Osteocyte (in vitro differentiated cells): ENCODE measurements at places on chromosomes 2 and 18.

DNA sequence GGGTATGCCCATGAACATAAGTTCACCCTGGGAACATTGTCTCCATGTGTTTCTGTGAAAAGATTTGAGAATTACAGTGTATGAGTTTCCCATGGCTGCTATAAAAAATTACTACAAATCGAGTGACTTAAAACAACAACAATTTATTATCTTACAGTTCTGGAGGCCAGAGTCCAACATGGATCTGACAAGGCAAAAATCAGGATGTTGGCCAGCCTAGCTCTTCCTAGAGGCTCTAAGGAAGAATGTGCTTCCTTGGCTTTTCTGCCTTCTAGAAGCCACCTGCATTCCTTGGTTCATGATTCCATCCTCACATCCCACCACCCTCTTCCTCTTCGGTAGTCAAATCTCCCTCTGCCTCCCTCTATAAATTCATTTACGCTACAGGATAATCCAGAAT lies 38.6 kb downstream of the FAM124B start:
- DNase-seq = no peak

- DNase-seq = no peak
These were observed 1.8 kb downstream of the RNPEPL1 start for GRCh38 chr2:240569998-240570530.

GRCh38 chr2:143807671-143808070 lies 678.5 kb downstream of the ARHGAP15 start:
- no peak for DNase-seq

DNA sequence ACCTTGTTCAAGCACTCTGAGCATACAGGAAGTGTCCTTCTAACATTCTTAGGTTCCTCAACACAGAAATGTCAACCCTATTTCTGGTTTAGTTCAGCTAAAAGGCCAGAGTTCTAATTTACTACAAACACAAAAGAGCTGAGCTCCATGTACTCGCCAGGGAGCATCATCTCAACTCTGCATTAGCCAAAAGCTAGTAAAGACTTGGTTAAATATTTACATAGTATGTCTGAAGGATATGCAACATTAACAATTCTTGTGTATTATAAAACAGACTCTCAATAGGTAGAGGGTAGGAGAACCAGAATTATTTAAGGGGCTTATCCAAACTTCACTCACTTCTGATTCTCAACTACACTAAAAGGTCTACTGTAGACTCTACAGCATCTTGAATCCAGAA lies 154.6 kb downstream of the THADA start:
- no peak for DNase-seq

DNA sequence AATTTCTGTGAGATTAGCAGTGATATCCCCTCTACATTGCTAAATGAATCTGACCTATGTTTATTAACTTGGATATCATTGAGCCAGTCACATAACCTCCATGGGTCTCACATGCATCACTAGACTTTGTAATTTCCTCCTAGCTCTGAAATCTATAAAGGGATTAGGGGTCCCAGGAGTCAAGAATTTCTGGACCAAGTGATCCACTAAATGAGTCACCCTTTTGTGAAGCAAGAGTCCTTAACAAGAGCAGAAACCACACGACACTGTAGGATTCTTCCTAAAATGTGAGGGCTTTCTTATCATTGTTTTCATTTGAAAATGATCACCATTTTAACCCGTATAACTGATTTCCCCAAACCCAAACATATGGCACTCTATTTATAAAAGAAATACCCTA lies 90.3 kb downstream of the DHRS9 start:
- no peak for DNase-seq

DNA sequence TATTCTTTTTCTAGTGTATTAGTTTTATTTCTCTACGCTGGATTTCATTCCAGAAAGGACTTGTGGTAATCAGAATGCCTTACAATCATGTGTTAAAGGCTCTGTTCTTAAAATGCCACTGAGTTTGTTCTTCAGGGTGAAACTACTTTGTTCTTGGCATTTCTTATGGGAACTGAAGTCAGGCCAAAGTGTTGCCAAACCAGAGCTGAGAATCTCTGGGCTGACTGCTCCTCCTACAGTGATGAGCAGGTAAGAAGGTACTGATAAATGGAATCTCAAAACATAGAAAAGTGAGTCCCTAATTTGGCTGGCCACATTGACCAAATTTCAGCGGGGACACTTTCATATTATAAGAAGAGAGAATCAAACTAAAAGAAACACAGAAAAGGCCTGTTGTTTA lies 55.1 kb upstream of the ZNF397 start:
- DNase-seq = no peak

DNA sequence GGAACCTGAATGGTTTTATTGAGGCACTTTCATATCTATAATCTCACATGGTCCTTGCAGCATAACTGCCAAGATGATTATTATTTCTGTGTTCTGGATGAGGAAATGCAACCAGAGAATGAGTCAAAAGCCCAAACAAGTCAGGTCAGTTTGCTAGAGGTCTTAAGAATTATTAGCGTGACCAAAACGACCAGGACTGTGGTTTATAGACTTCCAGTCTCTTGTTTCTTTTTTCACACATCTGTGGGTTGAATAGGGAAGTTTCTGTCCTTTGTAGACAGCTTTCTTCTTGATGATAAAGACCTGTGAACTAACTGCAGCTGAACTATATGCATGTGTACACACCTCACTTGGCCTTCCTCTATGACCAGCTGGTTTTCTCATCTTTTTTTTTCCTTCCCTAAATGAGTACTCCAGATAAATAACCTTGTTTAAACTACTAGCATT lies 13.9 kb downstream of the ADAM23 start:
- DNase-seq = no peak

GRCh38 chr2:53964257-53964952 lies 6.4 kb downstream of the PSME4 start:
- DNase-seq = no peak

- no peak for DNase-seq
These were observed 13.1 kb downstream of the KLF11 start for GRCh38 chr2:10056439-10056838.

DNA sequence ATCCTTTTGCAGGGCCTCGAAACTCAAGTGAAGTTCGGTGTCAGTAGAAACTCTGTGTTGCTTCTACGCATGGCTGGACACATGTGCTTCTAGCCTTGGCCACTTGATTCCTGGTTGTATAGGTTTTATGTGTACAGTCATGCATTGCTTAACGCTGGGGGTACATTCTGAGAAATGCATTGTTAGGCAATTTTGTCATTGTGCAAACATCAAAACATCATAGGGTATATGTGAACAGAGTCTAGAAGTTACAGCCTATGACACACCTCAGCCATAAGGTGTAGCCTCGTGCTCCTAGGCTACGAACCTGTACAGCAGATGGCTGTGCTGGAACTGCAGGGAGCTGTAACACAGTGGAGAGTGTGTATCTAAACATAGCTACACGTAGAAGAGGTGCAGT lies 39.4 kb downstream of the TMEM18 start:
- no peak for DNase-seq

- no peak for DNase-seq
These were observed 37.2 kb downstream of the ANKRD12 start for GRCh38 chr18:9173770-9174233.

DNA sequence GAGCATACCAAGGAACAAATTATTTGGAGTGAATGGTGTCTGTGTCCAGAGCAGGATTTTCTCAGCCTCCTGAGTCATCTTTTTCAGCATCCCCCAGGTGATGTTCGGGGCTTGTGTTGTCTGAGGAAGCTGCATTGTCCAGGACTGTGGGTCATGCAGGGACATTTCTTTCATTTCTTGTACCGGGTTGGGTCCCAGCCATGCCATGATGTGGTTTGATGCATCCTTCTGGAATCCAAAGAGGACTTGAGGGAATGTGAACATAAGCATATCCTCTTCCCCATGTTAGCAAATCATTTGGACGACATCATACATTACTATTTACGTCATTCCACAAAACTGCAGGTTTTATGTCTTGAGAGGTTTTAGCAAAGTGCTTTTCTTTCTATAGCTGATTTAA lies 797.8 kb downstream of the CCDC85A start:
- no peak for DNase-seq

DNA sequence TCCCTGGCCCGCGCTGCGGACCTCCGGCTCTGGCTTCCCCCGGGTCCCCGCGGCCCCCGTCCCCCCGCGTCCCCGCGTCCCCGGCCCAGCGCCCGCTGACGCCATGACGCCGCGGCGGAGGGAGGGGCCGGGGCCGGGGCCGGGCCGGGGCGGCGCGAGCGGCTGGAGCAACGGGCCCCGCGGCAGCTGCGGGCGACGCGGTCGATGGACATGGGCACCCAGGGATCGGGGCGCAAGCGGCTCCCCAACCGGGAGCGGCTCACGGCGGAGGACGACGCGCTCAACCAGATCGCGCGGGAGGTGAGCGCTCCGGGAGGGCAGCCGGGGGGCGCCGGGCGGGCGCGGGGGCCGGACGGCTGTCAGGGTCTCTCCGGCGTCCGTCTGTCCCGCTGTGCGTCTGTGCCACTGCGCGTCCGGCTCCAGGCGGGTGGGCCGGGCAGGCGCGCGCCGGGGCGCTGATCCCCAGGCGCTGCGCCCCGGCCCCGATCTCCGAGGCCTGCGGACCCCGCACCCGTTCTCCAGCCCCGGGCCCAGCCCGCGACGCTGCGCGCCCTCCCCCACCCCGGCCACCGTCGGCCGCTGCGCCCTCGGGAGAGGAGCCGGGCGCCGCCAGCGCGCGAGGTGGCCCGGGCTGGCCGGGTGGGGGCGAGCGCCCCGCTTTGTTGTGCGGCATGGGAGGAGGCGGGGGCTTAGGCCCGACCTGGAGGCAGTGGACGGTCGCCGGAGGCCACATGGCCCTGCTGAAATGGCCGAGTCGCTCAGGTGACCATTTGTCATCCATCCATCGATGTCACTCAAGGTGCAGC lies at the start of gene LRRFIP1:
Gene LRRFIP1 (plus strand): TSS at position 147 of the 806 bp plus-strand sequence. CDS start 58 bp downstream, at position 205.
- no peak for DNase-seq

GRCh38 chr2:142755191-142755590 lies 122.3 kb upstream of the KYNU start:
- DNase-seq = no peak
